ENCODE measurements at places on chromosomes 5 and 9. TPM values are rescaled to one million over a fixed set of nuclear protein-coding genes. Genes with fewer than 3 reads are reported as not detected.

BHMT gene
- not detected for total RNA-seq

GADD45G gene
- total RNA-seq = 9.3 TPM

QRFP gene
- total RNA-seq = not detected

SPINK1 gene
- 0.51 TPM for total RNA-seq

RUSC2 gene
- total RNA-seq = 18.2 TPM

BTNL8 gene
- not detected for total RNA-seq

MORN5 gene
- not detected for total RNA-seq

SH3GL2 gene
- total RNA-seq = not detected

- DNase-seq = no peak
Observed at GRCh38 chr5:50984640-50985039, 318.2 kb downstream of the PARP8 start.

- DNase-seq = peak; percentile 9
Observed at GRCh38 chr5:139600336-139600949, 39.3 kb downstream of the UBE2D2 start.

DNA sequence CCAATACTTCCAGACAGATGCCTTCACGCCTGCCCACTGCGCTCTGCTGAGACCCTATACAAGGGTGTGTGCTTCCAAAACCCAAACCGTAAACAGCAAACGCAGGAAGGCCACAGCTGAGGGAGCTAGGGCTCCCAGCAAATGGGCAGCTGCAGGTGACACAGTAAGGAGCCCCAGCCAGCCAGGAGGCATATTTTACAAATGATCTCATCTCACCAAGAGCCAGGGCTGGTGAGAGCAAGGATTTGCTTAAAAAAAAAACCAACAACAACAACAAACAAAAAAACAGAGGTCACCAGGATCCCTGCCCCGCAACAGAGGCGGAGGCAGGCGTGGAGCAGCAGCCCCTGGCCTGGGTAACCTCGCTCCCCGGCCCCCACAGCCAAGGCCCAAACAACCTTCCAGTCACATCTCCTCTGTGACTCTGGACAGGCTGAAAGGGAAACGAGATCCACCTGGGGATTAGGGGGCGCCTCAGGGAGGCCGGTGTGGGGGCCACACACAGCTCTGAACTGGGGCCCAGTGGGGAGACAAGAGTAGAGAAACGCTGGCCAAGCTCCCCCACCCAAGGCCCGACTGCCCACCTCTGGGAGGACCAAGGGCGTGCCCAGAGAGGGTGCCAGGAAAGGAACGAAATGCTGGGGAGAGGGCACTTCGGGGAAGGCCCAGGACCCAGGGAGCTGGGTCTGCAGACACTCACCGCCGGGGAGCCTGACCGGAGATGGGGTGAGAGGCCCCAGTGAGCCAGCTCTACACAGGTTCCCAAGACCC is 3.3 kb downstream of the NACC2 start:
- no peak for DNase-seq

- DNase-seq = no peak
Observed at GRCh38 chr5:73230264-73231245, 57.6 kb downstream of the TMEM174 start.

- no peak for DNase-seq
Observed at GRCh38 chr9:132885720-132886333, 7.1 kb downstream of the SPACA9 start.

GRCh38 chr5:14607104-14607503 is 25.5 kb downstream of the OTULINL start:
- DNase-seq = no peak

DNA sequence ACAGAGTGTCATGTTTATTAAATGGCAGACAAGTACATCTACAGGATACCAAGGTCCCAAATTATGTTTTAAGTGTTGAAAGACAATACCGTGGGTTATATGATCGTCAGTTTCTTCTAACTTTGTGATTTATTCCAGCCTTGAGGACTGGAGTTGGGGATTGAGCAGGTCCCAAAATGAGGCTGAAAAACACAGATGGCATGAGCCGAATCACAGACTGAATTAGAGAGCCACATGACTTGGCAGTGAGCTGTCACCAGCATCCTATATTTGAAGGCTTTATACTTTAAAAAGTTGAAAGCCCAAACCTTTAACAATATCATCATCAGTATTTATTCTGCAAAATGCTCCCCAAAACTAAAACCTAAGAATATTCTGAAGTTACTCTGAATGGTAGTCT is 79.4 kb downstream of the ADAMTS16 start:
- no peak for DNase-seq

- no peak for DNase-seq
Observed at GRCh38 chr9:132506977-132507669, 75.3 kb upstream of the BARHL1 start.

GRCh38 chr9:15786616-15787015 is 233.8 kb downstream of the CCDC171 start:
- no peak for DNase-seq

GRCh38 chr9:88233091-88233490 is 94.8 kb upstream of the SPATA31C2 start:
- no peak for DNase-seq

DNA sequence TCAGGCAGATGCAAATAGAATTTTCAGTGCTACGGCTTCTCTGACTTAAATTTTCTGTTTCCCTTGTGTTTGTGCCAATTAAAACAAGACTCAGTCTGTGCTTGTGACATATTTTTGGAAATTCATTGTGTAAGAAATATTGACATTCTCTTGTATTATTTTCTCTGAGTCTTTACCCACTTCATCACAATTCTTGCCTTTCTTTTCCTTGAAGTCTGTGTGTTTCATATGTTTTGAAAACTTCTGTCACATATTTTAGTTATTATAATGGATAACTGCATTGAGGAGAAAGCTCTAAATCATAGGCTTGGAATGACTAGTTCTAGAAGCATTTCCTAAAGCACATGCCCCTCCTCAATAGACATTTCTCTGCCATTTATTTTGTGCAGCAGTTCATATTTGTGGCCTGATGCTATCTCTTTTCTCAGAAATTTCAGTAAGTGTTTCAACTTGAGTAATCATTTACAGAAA is 206.6 kb downstream of the PALM2AKAP2 start:
- DNase-seq = peak; percentile 62

GRCh38 chr5:135076051-135076491 is 42.0 kb upstream of the PITX1 start:
- peak; percentile 38 for DNase-seq

- DNase-seq = no peak
Observed at GRCh38 chr5:107945061-107945460, 274.3 kb upstream of the EFNA5 start.

GRCh38 chr5:151079838-151080612 is 809 bp downstream of the TNIP1 start:
- DNase-seq = peak; percentile 93

- DNase-seq = no peak
Observed at GRCh38 chr5:109327570-109327969, 82.2 kb downstream of the PJA2 start.

GRCh38 chr9:132560616-132561202 is 21.7 kb upstream of the BARHL1 start:
- no peak for DNase-seq

GRCh38 chr9:109316207-109316640 is 4.6 kb downstream of the EPB41L4B start:
- DNase-seq = peak; percentile 99

- DNase-seq = no peak
Observed at GRCh38 chr5:76546497-76547102, 76.6 kb downstream of the F2RL2 start.

GRCh38 chr5:123549256-123549904 is 37.4 kb downstream of the CSNK1G3 start:
- DNase-seq = no peak
